ENCODE measurements at places on chromosomes 13 and 19.

GRCh38 chr13:21671620-21672286 is 880 bp downstream of the FGF9 start:
- no peak for DNase-seq

DNA sequence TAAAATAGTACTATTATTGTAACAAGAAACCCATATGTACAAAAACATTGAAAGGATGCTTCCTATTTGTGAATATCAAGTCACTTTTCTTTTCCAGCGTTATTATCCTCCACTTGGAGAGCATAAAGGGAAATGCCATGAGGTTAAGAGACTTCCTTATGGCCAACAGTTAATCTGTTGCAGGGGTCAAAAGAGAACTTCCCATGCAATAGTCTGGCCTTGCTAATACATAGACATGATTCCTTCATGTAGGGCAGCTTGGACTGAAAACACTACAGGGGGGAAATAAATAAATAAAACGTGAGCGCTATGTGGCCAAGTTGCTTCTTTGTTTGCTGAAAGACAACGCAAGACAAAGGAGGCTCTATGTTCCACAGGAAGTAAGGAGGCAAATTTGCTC is 269.1 kb upstream of the EDNRB start:
- DNase-seq, result no peak

DNA sequence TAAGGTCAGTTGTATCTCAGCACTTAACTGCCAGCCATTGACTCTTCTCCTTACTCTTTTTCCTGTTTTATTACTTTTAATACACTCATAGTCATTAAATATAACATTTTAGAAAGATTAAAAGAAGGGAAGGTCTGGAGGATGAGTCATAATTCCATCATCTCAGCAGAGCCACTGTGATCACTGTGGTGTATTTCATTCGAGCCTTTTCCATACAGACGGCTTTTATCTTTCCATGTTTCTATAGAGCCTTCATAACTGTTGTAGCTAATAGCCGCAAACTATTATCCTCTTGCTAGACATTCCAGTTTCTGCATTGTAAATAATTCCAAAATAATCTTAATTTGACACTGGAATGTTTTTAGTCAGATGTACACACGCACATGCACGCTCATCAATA is 4.7 kb upstream of the FLT1 start:
- DNase-seq, result no peak

DNA sequence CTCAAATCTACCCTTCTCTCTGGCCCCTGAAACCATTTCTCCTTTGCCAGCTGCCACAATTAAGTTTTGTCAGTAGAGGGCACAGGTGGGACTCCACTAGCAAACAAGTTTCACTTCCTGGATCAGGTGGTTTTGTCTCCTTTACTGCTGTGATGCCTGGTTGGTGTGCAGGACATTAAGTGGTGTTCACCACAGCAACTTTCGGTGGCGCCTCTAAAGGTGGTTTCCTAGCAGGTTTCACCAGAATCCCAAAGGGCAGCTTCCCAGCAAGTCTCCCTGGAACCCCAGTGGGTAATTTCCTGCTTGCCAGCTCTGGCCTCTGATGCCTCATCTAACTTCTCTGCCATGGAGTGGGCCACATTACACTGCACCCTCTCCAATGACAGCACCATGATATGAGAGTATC is 16.6 kb downstream of the MED4 start:
- DNase-seq, result no peak

- no peak for DNase-seq
Measured at GRCh38 chr19:2166741-2167738, 3.3 kb downstream of the DOT1L start.

DNA sequence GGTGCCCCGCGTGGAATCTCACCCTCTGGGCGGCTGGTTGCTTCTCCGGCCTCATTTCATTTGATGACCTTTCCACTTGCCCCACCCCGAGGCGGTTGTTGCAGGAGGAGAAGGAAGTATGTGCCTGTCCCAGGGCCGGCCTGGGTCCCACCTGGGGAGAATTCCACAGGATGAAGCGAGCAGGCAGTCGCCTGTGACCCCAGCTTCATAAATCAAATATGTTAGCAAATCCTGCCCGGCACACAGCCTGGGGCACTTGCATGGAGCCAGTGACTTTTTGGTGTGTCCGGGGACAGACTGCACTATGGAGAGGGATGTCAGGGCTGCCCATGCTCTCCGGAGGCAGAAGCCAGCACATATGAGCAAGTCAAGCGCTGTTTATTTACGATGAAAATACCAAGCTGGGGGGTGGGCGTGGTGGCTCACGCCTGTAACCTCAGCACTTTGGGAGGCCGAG is 19.7 kb upstream of the ZBTB7A start:
- no peak for DNase-seq

DNA sequence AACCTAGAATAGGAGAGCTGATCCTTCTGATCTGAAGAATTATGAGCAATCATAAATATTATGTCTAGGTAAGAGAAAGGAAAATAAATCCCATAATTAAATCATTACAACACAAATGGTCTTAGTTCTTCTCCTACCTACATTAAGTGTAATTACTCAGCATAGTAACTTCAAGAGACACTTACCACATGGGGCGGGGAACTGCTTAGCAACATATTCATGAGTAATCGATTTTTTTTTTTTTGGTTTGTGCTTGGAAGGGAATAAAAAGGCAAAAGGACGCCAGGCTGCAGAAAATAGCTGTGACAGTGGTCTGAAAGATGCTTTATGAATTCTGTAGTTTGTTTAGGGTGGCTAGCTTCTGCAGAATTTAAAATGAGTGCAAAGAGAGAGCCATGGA is 103.3 kb upstream of the HTR2A start:
- DNase-seq, result no peak

DNA sequence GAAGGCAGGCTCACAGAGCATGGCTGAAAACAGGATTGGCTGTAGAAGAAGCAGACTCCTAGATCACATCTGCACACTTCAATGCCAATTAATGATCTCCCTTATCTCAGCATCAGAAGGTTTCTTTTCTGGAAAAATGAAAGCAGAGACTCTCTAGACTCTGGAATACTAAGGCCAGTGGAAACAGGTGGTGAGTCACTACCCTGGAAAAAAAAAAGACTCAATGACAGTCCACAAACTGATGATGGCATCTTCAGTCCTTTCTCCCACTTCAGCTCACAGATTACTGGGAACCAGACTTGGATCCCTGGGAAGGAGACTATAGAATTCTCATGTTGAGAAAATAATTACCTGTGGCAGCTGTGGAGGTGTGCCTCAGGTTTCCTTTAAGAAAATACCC is 47.5 kb upstream of the MBNL2 start:
- no peak for DNase-seq

GRCh38 chr13:58949646-58950045 is 1214.1 kb downstream of the DIAPH3 start:
- no peak for DNase-seq

DNA sequence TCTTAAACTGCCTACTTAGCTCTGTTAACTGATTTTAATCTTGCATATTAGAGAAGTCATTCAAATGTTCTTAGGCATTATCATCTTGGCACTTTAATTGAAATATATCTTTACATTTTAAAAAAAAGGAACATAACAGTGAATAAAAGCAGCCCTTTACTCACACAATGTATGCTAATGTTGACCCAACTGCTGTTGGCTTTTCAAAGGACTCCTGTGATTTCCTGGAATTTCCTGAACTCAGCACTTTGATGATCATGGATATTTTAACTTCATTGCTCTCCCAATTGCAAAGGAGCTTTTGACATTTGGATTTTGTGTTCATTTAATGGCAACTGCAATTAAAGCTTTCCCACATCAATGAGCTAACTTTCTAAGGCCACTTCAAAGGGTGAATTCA is 1230.3 kb downstream of the DIAPH3 start:
- no peak for DNase-seq

DNA sequence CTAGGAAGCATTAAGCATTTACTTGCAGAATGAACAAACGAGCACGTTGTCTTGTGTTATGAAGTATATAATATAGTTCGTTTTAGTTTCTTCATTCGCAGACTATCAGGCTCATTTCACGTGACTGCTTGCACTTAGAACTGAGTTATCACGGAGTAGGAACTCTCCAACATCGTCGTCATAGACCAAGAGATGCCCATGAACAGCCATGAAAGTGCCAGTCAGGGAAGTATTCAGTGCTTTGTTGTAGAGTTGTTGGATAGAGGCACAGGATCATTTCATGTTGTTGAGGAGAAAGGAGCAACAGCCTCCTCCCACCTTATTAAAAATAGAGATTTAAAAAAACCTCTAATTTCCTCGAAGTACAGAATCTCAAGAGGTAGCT is 977 bp upstream of the IL17D start:
- DNase-seq, result no peak

DNA sequence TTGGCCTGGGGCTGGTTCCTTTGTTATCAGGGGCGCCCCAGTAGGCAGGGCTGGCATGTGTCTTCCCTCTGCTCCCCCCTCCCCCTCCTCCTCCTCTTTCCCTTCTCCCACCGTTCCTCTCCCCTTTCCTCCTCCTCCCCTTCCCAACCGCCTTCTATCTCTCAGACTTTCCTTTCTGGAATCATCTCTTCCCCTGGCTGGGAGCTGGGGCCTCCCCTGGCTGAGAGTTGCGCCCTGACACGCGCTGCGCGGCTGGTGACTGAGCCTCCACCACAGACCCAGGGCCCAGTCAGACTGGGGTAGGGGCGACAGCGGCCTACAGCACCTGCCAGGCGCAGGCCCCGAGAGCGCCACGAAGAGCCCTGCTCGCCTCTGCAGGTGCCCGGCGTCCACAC is 2.8 kb downstream of the PNMA8B start:
- DNase-seq, result no peak

DNA sequence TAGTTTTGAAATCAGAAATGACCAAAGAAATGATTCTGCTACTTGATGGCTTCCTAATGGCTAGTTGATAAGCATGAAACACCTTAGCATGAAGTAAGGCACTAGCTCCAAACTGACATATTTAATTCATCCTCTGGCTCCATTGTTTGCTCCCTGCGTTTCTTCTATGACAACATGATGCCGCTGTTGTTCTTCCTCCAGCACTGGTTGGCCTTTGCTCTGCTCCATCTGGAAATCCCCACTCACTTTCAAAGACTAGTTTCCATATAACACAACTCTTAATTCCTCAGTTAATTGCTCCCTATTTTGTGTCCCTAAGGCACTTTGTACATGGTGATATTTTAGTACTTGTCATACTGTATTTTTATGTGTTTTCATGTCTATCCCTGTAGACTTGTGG is 151.6 kb downstream of the GPC6 start:
- DNase-seq, result no peak

DNA sequence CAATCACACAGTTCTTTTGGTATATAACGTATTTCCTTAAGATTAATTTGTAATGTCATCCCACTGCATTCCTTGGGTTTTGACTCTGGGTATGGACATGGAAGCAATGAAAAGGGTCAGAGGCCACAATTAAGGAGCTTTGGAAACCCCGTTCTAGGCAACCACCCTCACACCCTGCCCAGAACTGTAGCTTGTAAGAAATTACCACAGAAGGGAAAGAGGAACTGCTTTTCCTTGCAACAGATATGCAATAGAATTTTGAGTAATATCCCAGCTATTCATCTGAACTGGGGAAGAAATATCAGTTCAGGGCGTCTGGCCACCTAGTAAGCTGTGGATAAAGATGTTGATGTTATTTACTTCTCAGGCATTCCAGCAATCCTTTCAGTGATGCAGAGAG is 985 bp upstream of the CLC start:
- DNase-seq, result no peak

GRCh38 chr13:90502153-90502552 is 845.3 kb upstream of the MIR17HG start:
- no peak for DNase-seq

DNA sequence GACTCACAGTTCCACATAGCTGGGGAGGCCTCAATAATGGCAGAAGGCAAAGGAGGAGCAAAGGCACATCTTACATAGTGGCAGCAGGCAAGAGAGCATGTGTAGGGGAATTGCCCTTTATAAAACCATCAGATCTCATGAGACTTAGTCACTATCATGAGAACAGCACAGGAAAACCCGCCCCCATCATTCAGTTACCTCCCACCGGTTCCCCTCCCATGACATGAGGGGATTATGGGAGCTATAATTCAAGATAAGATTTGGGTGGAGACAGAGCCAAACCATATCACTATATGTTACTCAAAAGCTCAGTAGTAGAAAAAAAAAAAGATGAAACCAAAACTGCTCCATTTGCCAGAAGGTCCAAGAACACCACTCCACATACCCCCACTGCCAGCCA is 58.5 kb downstream of the DNAJC15 start:
- no peak for DNase-seq

- DNase-seq, result no peak
Measured at GRCh38 chr19:18647807-18648206, 11.0 kb downstream of the KLHL26 start.

DNA sequence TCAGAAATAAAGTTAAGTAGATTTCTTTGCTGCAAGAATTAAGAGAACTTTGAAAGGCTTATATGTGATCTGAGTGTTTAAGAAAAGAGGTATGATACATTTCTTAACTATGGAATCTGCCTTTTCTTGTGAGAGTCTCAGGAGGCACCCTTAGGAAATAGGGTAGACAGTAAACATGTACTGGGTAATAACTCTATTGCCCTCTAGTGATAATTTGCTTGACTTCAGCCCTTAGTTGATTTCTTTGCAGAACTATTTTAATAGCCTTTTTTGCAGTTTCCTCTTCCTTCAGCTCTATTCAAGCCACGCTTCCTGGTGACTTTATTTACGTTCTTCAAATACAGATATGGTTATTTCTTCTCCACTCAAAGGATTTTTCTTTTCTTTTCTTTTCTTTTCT is 37.0 kb upstream of the CCNA1 start:
- DNase-seq, result no peak

DNA sequence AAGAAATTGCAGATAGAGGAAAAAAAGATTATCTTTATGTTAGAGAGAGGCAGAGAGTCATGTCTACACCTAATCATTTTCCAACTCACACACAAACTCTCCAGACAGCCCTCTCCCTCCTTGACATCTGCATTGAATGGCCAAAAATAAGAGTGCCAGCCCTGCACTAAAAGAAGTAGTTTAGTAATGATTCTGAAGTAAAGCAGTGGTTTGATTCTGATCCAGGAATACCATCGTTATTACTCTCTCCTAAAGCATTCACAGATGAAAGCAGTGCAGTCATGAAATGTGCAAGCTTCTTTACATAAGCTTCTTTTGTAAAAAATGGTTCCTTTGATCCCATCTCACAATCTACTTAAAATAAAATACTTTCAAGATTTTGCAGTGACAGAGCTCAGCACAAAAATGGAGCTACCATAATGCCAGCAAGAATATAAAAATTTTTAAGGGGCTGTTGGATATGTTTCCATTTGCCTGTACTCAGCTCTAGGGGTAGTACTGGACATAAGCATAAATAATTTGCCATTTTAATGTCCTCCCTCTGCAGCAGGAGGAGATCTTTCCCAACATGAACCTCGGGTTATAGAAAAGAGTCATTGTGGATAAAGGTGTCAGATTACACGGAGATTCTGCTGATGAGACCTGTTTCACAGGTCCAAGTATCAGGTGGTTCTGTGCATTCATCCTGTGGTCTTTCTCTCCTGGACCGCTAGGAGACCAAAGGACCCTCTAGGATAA is 406.3 kb downstream of the DCT start:
- no peak for DNase-seq

GRCh38 chr19:35714601-35715354 is 3.0 kb upstream of the KMT2B start:
- DNase-seq, result no peak

Data from head of caudate nucleus (tissue), 42 donors.